ENCODE measurements at places on chromosomes 13 and 19. TPM values are rescaled to one million over a fixed set of nuclear protein-coding genes. Genes with fewer than 3 reads are reported as not detected.
A peak's percentile ranks its signal among the peaks of the same experiment; 100 is the strongest.

DNA sequence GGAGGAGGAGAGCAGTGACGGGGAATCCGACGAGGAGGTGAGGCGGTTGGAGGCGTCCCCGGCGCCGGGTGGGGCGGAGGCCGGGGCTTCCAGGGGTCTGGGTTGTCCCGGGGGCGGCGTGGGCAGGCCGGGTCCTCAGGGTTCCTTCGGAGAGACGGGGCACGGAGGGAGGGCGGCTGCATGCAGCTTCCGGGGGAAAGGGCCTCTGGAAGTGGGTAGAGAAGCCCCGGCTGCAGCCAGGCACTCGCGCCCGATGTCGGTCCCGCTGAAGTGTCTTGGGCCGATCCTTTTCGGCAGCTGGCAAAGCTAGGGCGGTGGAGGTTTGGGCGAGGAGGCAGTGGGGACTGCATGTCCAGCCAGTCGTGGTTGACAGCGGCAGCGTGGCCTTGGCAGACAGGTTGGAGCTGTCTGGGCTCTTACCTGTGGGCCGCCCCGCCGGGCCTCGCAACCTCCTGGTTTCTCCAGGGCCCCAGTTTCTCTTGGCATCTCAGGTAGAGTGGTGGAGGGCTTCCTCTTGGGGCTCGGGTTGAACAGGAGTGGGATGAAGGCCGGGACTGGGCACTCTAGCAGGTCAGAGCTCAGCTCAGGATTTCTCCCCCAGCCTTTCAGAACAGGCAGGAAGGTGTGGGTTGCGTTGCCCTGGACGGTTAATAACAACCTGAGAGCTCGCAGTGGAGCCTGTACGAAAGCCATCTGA lies 690 bp downstream of the KMT2B start:
- DNase-seq, result peak; percentile 45
- peaks cover 22% of the 10 kb centered on the region for H3K4me1 ChIP-seq
- H3K27me3 ChIP-seq, result peaks cover 15% of the 10 kb centered on the region

DNA sequence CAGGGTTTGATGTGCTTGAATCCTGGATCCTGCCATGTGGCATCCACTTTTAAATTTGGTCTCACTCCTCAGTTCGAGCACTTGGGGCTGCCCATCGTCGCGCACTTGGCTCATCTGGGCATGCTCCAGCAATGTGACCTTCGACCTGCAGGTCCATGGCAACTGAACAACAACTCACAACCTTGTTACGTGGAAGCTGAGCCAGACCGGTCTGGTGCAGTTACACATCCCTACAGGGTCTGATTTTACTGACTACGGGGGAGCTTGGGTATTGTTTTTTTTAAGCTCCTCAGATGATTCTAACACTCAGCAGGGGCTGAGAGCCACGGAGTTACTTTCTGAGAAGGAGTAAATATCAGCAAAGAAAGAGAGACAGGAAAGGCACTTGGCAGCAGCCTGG lies 769.6 kb downstream of the UQCRFS1 start:
- H3K4me1 ChIP-seq, result peaks cover 7% of the 10 kb centered on the region
- no peak for DNase-seq
- no peaks in the 10 kb centered on the region for H3K27me3 ChIP-seq

DNA sequence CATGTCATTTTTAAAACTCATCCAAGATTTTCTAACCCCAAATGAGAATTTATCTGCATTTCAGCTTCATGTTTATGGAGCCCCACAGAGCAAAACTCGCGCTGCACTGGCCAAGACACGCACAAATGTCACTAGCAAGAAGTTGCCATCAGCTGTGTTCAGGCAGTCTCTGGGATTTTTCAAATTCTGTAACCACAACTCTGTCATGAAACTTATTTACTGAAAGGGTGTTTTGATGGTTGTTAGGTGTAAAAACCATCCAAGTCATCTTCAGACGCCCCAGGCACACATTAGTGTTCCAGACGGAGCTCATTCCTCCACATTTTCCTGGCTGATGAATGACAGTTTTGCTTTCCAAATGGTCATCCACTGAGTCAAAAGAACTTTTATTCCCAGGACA lies 63.4 kb downstream of the SLC7A1 start:
- peaks cover 23% of the 10 kb centered on the region for H3K4me1 ChIP-seq
- no peak for DNase-seq
- H3K36me3 ChIP-seq, result peaks cover 3% of the 10 kb centered on the region
- H3K4me3 ChIP-seq, result no peak overlapping the region
- H3K27ac ChIP-seq, result no peak overlapping the region
- H3K27me3 ChIP-seq, result peaks cover 6% of the 10 kb centered on the region

- no peaks in the 10 kb centered on the region for H3K36me3 ChIP-seq
- DNase-seq, result no peak
- H3K4me1 ChIP-seq, result no peaks in the 10 kb centered on the region
- peaks cover 4% of the 10 kb centered on the region for H3K27me3 ChIP-seq
- no peak overlapping the region for H3K4me3 ChIP-seq
- H3K27ac ChIP-seq, result no peak overlapping the region
Observed at GRCh38 chr19:47306303-47306702, 3.4 kb upstream of the C5AR1 start.

GRCh38 chr19:45251452-45252354 lies 632 bp downstream of the MARK4 start:
- peaks cover 8% of the 10 kb centered on the region for H3K27me3 ChIP-seq
- H3K4me1 ChIP-seq, result peaks cover 23% of the 10 kb centered on the region
- peak overlapping the region; percentile 61 for H3K27ac ChIP-seq
- peak; percentile 55 for DNase-seq
- H3K36me3 ChIP-seq, result peaks cover 17% of the 10 kb centered on the region

DNA sequence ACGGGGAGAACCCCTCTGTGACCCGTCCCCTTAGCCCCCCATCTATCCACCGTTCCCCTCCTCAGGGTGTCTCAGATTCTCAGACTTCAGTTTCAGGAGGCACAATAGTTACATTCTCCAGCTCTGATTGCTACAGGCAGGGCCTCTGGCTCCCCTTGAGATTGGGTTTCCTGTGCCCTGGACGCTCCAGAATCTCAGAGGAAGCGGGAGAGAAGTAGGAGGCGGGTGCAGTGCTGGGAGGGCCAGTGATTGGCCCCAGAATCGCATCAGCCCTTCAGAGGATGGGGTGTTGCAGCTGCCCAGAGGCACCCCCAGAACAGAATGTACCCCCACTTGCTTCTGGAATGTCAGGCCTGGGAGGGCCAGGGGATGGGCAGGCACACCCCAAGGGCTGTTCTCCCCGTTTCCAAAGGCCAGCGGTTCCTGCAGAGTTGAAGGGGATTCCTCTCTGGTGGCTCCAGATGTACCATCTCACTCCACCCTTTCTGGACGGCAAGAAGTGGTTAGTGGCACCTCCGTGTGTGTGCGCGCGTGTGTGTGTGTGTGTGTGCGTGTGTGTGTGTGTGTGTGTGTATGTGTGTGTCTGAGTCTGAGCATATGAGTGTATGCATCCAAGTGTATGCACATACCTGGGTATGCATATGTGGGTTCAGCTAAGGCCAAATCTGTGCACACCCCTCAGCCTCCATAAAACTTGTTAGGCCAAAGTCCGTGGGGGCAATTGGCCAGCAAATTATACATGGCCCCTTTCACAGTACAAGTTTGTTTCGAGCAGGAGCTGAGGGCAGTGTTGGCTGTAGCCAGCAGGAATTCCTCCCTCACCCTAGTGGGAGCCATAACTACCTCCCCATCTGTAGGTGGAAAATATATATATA lies 35.5 kb downstream of the LYL1 start:
- no peaks in the 10 kb centered on the region for H3K36me3 ChIP-seq
- DNase-seq, result no peak
- H3K27me3 ChIP-seq, result peaks cover 16% of the 10 kb centered on the region
- H3K4me1 ChIP-seq, result peaks cover 61% of the 10 kb centered on the region

Gene LHFPL6
- total RNA-seq, result 38.5 TPM

DNA sequence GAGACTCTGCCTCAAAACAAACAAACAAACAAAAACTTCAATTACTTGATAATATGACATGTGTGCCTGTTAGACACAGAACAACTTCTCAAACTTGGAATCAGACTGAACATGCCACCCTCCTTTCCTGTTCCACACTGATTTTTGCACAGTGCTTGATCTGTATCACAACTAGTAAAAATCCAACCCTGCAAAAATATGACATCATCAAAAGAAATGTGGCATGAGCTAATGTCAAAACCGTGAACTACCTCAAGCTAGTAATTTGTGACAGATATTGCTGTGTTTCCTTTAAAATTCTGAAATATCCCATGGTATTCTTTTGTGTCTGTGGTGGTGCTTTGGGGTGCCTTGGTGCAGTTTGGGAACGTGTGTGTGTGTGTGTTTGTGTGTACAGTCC lies 8.2 kb downstream of the MYCBP2 start:
- H3K4me3 ChIP-seq, result no peak overlapping the region
- no peak for DNase-seq
- H3K27ac ChIP-seq, result no peak overlapping the region
- peaks cover 4% of the 10 kb centered on the region for H3K27me3 ChIP-seq
- H3K36me3 ChIP-seq, result no peaks in the 10 kb centered on the region

Gene C5AR2
- total RNA-seq, result 0.59 TPM

Gene GAPDHS
- not detected for total RNA-seq

Gene PABPC3
- total RNA-seq, result 0.44 TPM

DNA sequence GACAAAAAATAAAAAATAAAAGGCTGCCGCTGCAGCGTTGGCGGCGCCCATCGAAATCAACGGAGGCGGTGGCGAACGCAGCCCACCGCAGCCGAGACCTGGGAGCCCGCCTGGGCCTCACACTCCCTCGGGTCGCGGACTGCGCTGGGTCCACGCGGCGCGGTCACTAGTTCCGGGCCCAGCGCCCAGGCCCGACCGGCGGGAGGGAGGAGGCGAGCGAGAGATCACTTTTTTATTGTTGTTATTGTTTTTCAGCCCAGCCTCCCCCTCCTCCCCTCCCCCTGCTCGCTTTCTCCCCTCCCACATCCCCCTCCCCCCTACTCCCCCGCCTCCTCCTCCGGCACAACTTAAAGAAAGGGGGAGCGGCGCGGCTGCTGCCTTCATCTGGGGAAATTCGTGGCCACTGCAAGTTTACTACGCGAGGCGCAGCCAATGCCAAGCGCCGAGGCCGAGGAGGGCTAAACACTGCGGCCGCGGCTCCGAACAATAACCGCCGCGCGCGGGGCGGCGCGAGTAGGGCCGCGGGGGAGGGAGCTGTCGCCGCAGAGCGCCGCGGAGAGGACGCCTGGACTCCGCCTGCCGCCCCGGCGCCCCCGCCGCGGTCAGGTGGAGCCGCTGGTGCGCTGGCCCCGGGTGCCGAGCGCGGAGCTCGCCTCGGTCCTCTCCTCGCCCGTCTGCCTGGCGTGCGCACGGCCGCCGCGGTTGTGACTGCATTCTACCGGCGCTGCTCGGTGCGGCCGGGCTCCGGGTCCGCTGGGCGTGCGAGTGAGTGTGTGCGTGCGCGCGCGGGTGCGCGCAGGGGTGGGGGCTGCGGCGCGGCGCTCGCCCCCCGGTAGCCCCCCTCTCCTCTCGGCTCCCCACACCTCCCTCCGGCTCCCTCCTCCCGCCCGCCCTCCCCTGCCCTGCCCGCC lies 505 bp upstream of the ZIC2 start:
- H3K27ac ChIP-seq, result no peak overlapping the region
- H3K27me3 ChIP-seq, result peaks cover 30% of the 10 kb centered on the region
- H3K4me1 ChIP-seq, result peaks cover 30% of the 10 kb centered on the region
- DNase-seq, result peak; percentile 57

DNA sequence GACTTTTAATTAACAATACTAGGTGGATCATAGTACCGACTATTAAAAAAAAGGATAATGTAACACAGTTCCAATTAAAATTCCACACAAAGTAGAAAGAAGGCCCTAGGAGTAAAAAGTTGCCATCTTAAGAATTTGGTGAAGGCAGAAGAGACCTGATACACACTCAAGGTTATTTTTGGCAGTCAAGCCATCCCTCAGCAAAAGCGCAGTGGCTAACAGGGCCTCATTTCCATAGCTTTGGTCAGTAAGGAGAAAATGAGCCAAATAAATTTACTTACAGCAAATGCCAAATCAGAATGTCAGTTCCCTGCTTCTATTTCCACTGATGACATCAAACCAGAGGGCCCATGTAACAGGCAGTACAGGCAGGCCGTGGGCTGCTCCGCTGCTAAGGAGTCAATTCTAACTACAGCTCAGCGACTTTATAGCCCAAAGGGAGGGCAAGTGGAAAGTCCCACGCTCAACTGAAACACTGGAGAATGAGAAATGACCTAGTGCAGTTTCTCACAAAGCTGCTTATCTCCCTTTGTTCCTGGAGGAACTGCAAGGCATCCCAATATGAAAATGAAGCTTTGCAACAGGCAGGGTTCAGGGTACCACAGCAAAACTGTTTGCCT lies 6.3 kb downstream of the ARGLU1 start:
- H3K36me3 ChIP-seq, result peaks cover 30% of the 10 kb centered on the region
- H3K4me1 ChIP-seq, result peaks cover 51% of the 10 kb centered on the region
- peak overlapping the region; percentile 33 for H3K27ac ChIP-seq
- peaks cover 12% of the 10 kb centered on the region for H3K27me3 ChIP-seq

Gene TM9SF2
- 128 TPM for total RNA-seq

GRCh38 chr19:16366056-16366432 lies 41.4 kb downstream of the KLF2 start:
- H3K27me3 ChIP-seq, result peaks cover 4% of the 10 kb centered on the region
- H3K36me3 ChIP-seq, result peaks cover 5% of the 10 kb centered on the region
- H3K4me1 ChIP-seq, result peaks cover 15% of the 10 kb centered on the region
- no peak overlapping the region for H3K27ac ChIP-seq

GRCh38 chr13:96898646-96899254 lies 95.5 kb downstream of the OXGR1 start:
- H3K27me3 ChIP-seq, result no peaks in the 10 kb centered on the region
- H3K36me3 ChIP-seq, result no peaks in the 10 kb centered on the region
- DNase-seq, result no peak
- H3K4me1 ChIP-seq, result peaks cover 18% of the 10 kb centered on the region
- H3K4me3 ChIP-seq, result no peak overlapping the region
- H3K27ac ChIP-seq, result no peak overlapping the region

Measured in endothelial cell (in vitro differentiated cells).